M059J (cell line): ENCODE measurements at places on chromosomes 7 and 10. TPM values are rescaled to one million over a fixed set of nuclear protein-coding genes. Genes with fewer than 3 reads are reported as not detected.

DNA sequence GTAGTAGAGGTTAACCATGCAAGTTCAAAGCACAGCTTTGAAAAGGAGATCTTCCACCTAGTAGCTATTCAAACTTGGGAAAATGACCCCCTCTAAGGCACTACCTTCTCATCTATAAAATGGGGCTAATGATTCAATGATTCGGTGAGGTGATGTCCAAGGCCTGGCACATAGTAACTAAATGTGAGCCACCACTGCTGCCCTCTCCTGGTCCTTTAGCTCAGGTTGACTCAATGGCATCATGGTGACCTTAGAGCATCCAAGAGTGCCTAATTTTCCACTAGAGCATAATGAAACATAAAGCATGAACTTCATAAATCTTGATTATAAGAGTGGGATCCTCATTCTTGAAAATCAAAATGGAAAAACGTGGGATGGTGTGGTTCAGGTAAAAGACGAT lies 16.3 kb upstream of the PLCE1 start:
- no peak for DNase-seq

GRCh38 chr10:108014145-108014901 lies 849.8 kb upstream of the SORCS1 start:
- no peak for DNase-seq

DNA sequence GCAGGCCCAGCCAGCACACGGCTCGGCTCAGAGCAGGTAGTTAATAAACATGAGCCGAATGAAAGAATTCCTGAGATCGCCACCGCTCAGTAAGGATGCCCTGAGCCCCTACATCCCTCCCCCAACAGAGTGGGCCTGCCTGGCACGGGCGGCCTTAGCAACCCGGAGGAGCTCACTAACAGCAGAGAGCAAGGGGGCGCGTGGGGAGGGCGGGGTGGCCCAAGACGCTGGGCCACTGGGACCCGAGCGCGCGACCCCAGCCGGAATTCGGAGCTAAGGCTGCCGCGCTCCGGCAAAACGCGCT lies 403 bp upstream of the ENO4 start:
- DNase-seq: no peak

DNA sequence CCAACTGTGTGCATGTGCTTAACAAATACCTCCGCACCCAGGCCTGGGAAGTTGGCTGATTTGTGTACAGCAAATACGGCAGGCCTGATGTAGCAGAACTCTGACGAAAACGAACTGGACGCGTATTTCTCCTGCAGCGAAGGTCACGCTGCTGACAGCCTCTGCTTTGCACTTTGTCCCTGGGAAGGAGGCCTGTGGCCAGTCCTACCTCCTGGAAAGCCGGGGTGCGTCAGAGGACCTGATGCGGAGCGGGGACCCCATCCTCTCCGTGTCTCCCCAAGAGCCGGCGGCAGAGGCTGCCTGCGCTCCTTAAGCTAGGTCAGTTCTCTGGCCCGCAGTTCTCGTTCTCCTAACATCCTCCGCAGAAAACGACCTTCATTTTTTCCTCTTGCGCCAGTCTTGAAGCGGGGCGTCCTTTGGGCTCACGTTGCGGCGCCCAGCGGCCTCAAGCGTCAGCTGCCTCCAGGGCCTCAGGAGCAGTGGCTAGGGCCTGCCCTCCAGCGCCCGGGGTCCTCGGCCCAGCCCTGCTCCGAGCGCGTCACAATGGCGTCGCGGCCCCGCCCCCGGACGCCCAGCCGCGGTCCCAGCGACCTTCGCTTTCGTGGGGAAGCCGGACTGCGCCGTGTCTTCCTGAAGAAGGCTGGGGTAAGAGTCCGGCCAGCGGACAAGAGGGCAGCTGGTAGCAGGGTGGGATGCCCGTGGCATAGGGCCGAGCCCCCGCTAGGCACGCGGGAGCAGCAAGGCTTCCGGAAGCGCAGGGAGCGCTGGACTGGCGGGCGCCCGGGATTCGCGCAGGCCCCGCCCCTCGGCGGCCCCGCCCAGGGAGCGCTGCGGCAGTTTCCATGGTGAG lies at the start of gene ZNF487:
Gene ZNF487, plus strand, starts transcription at position 821 of the 850 bp plus-strand sequence. CDS start 38,703 bp downstream, outside the sequence.
- DNase-seq: peak; percentile 85

Gene MYOF
- 80.3 and 128 TPM in 2 replicates for total RNA-seq

DNA sequence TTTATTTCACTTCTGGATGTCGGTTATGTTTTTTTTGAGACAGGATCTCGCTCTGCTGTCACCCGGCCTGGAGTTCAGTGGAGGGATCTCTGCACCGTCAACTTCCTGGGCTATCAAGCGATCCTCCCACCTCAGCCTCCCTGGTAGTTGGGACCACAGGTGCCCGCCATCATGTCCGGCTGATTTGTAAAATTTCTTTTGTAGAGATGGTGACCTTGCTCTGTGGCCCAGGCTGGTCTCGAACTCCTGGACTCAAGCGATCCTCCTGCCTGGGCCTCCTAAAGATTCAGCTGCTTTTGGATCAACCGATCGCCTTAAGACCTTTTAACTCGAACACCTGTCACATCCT lies 606 bp upstream of the RABGEF1 start:
- no peak for DNase-seq

Gene OPN1SW
- total RNA-seq: not detected in 2 replicates

GRCh38 chr10:32338262-32338661 lies 8.7 kb downstream of the EPC1 start:
- DNase-seq: peak; percentile 18

Gene GSDME
- total RNA-seq: 17.4 and 24.8 TPM in 2 replicates

DNA sequence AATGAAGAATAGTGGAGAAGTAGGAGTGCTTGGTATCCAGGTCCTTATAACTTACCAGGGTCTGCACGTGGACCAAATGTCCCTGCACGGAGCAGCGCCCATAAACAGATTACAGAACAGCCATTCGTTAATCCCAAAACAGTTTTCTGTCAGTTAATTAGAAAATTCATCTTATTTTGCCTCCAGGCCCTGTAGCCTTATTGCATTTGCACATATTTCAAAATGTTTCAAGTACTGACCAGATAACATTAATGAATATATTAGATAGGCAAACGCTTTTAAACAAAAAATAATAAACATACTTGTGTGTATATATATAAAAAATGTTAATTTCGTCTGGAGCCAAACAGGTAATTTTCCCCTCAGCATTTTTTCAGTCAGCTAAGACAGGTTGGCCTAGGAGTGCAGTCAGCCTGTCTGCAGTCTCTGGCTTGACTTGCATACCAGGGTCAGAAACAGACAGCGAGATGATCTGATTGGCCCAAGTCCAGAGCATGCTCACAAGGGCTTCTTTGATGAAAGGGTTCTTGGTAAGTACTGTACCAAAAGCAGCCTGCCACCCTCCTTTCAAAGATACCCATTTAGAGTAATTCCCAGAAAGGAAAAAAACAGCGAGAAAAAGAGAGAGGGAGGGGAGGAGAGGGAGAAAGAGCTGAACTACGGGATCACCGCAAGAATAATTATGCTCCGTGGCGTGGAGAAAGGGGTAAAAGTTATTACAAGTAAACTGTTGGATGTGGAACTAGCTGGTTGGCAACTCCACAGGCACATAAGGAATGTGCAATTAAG lies 194.4 kb upstream of the TCF7L2 start:
- DNase-seq: no peak

DNA sequence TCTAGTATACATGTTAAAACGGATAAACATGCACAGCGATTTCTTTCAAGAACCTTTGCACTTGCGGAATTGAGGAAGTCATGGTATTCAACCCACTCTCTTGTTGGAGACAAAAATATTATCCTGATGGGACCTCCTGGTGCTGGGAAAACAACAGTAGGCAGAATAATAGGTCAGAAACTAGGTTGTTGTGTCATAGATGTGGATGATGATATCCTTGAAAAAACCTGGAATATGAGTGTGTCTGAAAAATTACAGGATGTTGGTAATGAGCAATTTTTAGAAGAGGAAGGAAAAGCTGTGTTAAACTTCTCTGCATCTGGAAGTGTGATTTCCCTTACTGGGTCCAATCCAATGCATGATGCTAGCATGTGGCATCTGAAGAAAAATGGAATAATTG lies 6.9 kb downstream of the THNSL1 start:
- no peak for DNase-seq

Gene PRLHR
- total RNA-seq: not detected in 2 replicates

Gene FAM25G
- total RNA-seq: not detected in 2 replicates

Gene TPK1
- total RNA-seq: 0.27 and 1.7 TPM in 2 replicates

Gene FAM131B
- 0.79 and 1.5 TPM in 2 replicates for total RNA-seq

DNA sequence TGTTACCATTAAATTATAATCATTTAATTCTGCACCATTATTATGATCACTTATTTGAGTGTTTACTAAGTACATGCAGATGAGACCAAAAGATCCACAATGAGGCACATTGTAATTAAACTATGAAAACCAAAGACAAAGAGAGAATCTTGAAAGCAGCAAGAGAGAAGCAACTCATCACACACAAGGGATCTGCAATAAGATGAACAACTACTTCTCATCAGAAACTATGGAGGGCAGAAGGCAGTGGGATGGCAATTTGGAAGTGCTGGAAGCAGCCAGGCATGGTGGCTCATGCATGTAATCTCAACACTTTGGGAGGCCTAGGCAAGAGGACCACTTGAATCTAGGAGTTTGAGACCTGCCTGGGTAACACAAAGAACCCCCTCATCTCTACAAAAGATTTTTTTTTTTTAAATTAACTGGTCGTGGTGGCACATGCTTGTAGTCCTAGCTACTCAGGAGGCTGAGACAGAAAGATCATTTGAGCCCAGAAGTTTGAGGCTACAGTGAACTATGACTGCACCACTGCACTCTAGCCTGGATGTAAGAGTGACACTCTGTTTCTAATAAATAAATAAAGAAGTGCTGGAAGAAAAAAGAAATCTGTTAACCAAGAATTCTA lies 47.7 kb downstream of the CDK6 start:
- DNase-seq: no peak

Gene ATP5F1C
- 258 and 346 TPM in 2 replicates for total RNA-seq

Gene GUSB
- total RNA-seq: 48.5 and 52.8 TPM in 2 replicates

GRCh38 chr10:127044186-127044585 lies 139.0 kb downstream of the DOCK1 start:
- DNase-seq: no peak

GRCh38 chr10:6274484-6274883 lies 71.8 kb downstream of the PFKFB3 start:
- no peak for DNase-seq

Gene CUZD1
- total RNA-seq: 0.02 and 0.05 TPM in 2 replicates

DNA sequence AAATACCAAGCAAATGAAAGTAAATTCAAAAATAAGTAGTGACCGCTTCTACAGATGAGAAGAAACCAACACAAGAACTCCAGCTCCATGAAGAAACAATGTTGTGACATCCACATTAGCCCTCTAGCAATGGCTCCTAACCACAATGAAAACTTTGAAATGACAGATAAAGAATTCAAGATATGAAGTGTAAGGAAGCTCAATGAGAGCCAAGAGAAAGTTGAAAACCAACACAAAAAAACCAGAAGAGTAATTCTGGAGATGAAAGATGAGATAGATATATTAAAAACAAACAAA lies 68.2 kb upstream of the DDC start:
- peak; percentile 24 for DNase-seq

- DNase-seq: no peak
Measured at GRCh38 chr10:73432646-73433537, 469 bp downstream of the MSS51 start.

GRCh38 chr7:121914676-121915279 lies 41.8 kb downstream of the PTPRZ1 start:
- DNase-seq: no peak

GRCh38 chr10:74587109-74587854 lies 239.1 kb upstream of the KAT6B start:
- no peak for DNase-seq
